ENCODE measurements at places on chromosomes 11 and 22.
A peak's percentile ranks its signal among the peaks of the same experiment; 100 is the strongest.

DNA sequence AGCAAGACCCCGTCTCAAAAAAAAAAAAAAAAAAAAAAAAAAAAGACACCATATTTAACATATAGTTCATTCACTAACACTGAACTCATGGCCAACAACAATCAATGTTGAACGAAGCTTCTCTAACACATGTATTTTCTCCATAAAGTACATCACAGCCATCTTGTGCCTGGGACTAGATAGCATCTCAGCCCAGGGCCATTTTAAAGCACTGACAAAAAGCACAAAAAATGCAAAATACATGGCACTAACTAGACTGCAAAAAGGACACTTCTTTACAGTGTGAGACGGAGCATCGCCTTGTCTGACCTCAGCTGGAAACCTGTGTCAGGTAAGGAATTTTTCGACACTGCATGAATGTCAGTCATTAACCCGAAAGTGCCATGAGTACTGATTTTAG is 23.3 kb downstream of the KIAA0930 start:
- DNase-seq: no peak

- DNase-seq: no peak
Observed at GRCh38 chr22:20949698-20950183, 17.3 kb upstream of the AIFM3 start.

GRCh38 chr11:130827451-130828377 is 88.6 kb downstream of the SNX19 start:
- DNase-seq: no peak

DNA sequence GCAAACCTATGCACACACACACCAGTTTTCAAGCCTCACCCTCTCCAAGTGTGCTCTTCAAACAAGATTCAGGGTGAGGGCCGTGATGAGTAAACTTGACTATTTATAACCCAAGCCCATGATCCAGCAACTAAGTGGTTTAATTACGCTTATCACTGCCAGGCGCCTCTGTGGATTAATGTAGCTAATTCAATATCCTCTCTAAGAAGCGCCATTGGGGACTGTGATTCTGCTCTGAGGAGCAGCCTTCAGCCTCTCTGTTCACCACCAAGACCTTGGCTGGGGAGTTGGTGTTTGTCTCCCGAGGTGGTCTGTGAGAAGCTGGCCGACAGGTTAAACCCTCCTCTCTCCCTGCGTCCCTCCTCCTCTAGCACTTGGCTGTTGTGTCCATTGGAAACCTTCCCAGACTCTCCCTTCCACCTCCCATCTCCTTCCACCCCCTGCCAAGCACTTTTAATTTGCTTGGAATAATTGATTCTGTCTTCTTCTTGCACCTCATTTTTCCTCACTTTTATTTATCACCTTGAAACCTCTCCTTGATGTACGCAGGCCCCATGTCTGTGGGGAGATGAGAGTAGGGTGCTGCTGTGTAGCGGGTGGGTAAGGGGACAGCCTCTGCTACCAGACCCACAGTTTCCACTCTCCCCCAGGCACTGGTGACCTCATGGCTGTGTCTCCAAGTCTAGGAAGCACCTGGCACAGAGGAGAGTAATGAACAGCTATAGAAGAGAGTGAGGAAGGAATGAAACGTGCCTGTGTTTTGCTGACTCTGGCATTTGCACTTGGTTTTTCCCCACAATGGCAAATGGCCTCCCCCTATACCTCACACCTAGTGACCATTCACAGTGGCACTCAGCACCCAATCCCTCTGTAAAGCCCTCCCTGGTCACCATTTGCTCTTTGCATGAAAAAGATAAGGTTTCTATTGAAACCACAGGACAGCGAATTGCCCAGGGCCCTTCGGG is 236.6 kb downstream of the GRIK4 start:
- DNase-seq: peak; percentile 45

GRCh38 chr22:23121000-23121421 is 20.8 kb downstream of the RSPH14 start:
- no peak for DNase-seq

All from NCI-H1417 treated with DMSO at 0.1 percent for 48 hours (cell line).